ENCODE measurements at places on chromosomes 5 and 9. TPM values are rescaled to one million over a fixed set of nuclear protein-coding genes. Genes with fewer than 3 reads are reported as not detected.

Gene OLFML2A
- 12.3 TPM for total RNA-seq

Gene INSL4
- not detected for total RNA-seq

Gene SOWAHA
- total RNA-seq: 0.04 TPM

GRCh38 chr5:132704875-132705274 is 31.1 kb downstream of the IL4 start:
- ATAC-seq: no peak

GRCh38 chr9:127658428-127658827 is 46.4 kb downstream of the STXBP1 start:
- ATAC-seq: no peak
